WERI-Rb-1 (cell line): ENCODE measurements at places on chromosomes 5 and 9.

GRCh38 chr5:40634154-40634553 is 45.6 kb upstream of the PTGER4 start:
- DNase-seq = no peak

- DNase-seq = no peak
These were observed 3.5 kb downstream of the LMX1B start for GRCh38 chr9:126617003-126617822.

- no peak for DNase-seq
These were observed 74.7 kb upstream of the PCAT7 start for GRCh38 chr9:94480205-94480604.

GRCh38 chr5:135458921-135459331 is 6.8 kb upstream of the TIFAB start:
- no peak for DNase-seq

DNA sequence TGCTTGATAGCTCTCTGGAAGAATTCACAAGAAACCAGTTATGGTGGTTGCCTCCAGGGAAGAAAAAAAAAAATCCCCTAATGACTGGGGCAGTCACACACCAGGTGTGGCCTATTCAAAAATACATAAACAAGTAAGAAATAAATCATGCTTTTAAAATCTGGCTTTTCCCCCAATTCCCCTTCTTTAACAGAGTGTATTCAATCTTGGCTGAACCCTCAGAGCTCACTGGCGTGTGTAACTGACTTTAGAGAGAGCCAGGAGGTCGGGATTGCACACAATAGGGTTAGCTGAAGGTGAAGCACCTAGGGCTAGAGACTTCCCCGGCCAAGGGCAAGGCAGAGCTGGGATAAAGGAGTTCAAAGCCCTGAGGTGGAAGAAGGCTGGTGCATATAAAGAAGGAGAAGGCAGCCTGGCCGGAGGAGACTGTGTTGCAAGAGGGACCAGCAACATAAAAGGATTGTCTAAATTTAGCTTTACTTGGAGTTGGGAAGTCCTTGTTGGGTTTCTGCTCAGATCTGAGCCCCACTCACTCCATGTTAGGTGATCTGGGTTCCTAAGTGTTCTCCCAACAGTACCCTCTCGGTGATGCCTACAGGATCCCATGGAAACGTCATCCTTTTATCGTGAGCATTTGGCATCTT is 19.7 kb downstream of the FNBP1 start:
- no peak for DNase-seq

- DNase-seq = no peak
These were observed 43.0 kb downstream of the LHFPL2 start for GRCh38 chr5:78605611-78606010.

DNA sequence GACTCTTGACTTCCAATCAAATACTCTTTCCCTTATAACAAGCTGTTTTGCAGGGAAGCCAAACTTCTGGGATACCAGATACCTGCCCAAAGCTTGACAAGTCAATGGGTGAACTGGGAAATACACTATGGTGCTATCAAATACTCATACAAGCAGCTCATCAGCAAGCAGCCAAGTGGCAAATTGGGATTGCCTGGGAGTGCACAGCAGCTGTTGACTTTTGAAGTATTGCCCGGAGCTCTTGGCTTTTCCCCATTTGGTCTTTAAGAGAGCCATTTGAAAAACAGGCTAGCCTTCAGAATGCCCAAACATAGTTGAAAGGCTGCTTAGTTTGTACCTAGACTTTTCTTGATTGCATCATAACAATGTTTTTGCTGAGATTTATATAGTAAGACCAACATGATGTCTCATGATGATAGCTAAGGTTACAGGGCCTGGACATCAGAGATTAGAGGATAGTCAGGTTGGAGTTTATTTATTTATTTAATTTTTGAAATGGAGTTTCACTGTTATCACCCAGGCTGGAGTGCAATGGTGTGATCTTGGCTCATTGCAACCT is 210.1 kb upstream of the ZNF608 start:
- no peak for DNase-seq

- DNase-seq = no peak
These were observed 12.9 kb downstream of the NLN start for GRCh38 chr5:65734921-65735320.

- DNase-seq = no peak
These were observed 19.5 kb downstream of the TTF1 start for GRCh38 chr9:132387133-132387532.

DNA sequence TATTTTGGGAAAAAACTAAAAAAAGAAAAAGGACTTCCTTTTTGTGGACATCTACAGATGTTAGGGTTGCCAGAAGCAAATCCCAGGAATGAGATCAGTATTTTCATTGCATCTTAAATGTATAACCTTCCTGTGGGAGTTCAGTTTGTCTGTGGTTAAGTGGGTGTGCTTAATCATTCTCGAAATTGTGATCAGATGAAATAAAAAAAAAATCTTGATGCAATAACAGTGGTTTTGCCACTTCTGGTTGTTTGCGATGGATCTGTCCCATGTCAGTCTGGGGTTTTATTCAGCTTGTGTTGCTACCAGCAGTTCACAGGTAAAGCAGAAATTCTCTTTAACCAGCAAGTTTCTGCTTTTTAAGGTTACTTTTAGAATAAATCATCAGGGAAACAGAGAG is 179.0 kb downstream of the MAN2A1 start:
- DNase-seq = no peak

DNA sequence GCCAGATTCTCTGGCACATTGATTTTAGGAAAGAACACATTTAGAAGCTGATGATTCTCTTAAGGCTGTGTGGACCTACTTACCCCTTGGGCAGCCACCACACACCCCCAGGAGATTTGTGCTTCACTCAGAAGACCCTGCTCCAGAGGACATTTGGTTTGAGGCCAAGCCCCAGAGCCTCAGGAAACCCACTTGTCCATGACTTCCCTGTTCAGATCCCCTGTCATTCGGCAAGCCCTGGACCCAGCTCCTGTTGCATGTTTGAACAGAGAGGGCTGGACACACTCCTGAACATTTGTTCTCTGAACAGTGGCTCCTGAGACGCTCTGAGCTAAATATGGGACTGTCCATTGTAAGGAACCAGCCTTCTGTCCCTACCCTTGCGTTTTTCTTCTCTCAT is 82.1 kb downstream of the AMBP start:
- peak; percentile 1 for DNase-seq

DNA sequence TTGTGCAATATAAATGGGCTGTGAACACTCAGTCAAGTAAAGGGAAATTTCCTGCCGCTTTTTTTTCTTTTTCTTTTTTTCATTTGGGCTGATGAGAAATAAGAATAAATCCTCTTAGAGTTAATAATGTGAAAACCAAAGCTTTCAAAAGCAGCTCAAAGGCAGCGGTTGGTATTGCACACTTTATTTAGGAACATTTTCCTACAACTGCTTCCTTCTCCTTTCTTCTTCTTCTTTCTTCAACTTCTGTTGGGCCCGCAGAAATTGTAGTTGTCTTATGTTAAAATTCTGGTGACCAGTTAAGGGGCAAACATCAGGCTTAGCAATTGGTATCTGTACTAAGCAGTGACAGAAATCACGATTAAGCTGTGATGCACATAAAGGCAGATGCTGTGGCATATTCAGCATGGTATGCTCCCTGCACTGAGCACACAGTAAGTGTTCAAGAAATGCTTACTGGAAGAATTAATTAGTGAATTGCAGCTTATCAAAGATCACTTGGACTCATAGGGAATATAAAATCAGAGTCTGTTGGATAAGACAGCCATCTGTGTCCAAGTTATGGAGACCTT is 85.4 kb downstream of the ANKRD55 start:
- DNase-seq = no peak

DNA sequence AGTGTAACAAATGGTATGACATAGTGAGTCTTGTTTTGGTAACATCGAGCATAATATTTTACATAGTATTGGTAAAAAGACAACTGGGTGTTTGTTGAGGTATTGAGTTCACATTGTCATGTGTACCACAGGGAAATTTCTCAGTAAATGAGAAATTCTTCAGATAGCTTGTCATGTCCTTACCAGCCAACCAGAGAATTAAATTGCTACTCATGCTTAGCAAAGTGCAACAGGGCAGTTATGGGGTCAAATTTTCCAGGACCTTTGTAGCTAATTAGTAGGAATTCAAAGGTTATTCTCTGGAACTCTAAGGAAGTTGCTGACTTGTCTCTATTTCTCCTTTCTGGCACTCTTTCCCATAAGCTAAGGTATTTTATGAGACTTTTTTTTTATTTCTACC is 595.7 kb downstream of the EFNA5 start:
- DNase-seq = no peak

GRCh38 chr5:90311401-90311800 is 98.2 kb downstream of the CETN3 start:
- DNase-seq = no peak

GRCh38 chr5:135451581-135452320 is 400 bp downstream of the TIFAB start:
- no peak for DNase-seq

DNA sequence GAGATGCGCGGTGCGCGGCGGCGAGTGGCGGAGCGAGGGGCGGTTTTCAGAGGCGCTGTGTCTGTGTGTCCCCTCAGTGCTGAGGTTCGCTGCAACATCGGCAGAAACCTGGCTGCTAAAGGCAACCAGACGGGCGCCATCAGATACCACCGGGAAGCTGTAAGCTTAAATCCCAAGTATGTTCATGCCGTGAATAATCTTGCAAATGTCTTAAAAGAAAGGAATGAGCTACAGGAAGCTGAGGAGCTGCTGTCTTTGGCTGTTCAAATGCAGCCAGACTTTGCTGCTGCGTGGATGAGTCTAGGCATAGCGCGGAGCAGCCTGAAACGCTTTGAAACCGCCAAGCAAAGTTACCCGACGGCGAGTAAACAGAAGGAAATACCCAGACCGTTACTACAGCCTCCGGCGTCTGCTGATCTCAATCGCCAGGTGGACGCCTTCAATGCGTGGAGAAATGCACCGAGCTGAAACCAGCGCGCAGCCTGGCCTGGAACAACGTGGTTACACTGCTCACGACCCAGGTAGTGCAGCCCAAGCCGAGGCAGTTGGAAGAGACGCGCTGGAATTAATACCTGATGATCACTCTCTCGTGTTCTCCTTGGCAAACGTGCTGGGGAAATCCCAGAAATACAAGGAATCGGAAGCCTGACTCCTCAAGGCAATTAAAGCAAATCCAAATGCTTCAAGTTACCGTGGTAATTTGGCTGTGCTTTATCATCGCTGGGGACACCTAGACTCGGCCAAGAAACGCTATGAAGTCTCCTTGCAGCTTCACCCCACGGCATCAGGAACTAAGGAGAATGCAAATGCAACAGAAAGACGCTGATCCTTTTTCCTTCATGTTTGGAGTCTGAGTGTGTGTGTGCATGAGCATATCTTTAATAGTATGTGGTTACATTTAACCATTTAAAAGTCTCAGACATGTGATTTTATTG is 15.9 kb downstream of the OR2V1 start:
- DNase-seq = no peak

DNA sequence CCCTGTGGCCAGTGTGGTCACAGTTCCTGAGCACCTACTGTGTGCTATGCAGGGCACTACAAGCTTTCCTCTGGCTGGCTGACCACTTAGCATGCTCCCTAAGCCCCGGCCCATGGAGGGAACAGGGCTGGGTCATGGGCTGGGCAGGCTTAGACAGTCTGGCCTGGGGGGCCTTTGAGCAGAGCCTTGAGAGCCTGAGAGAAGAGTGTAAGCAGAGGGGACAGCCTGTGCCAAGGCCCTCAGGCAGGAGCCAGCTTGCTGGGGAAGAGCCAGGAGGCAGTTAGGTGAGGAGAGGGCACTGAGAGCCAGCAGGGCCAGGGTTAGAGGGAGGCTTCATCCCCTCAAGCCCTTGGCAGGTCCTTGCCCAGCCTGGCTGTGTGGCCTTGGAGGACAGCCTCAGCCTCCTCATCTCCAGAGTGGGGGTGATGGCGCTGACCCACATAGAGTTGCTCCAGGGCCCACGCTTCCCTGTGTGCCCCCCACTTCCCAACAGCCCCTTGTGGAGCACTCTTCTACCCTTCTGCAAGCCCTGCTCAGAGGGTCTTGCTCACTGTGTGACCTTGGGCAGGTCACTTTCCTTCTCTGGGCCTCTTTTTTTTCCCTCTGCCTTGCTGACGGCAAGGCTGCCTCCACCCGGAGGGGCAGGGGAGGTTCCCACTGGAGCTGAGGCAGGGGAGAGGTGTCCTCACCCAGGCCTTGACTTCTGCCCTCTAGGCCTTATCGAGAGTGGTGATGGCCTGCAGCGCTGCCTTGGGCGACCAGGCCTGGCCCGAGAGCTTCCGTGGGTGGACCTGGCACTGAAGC is 107.1 kb downstream of the PHF2 start:
- peak; percentile 3 for DNase-seq

GRCh38 chr9:34591917-34592866 is 2.7 kb upstream of the CNTFR start:
- DNase-seq = no peak

DNA sequence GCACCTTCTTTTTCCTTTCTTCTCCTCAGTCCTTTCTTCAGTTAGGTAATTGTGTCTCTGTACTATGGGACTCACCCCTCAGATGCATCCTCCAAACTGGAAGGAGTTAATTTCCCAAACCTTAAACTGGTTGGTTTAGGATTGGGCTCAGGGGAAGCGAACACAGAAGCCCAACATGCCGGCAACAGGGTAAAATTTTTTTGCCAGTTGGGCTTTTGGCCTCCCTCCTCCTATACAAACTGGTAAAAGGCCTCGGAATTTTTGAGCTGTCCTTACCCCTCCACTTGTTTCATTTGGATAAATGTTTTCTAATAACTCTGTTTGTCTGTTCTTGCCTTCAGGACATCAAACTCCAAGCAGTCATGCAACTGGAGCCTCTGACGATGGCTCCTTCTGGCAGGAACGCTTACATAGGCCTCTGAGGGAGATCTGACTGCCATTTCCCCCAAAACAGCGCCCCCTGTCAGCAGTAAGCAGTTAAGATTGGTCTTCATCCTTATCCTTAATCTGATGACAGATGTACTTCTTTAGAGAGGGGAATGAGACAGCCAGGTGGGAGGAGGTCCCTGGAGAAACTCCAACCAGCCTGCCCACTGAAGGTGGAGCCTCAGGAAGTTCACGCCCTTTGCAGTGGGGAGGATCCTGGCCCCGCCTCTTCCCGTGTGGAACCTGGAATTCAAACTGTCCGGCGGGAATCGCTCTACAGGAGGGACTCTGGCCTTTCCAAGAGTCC is 57.8 kb upstream of the SPINK5 start:
- DNase-seq = peak; percentile 17

- no peak for DNase-seq
These were observed 91.7 kb downstream of the AOPEP start for GRCh38 chr9:94818178-94818541.

DNA sequence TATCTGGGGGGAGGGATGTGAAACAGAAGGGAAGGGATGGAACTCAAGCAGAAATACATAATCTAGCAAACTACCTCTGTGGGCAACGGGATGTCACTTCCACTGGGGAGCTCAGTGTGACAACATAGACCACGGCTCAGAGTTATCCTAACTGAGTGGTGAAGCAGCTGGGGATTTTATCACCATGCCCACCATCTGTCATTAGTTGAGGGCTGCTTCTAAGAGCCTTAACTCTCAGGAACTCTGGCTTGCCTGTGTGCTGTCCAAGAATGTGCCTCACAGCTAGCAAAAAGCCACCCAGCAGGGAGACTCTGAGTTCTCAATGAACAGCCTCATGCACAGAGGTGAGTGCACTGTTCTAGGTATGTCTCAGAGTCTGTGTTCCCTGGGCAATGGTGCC is 90.6 kb upstream of the CXCL14 start:
- DNase-seq = peak; percentile 65
